Stimulated activated CD8-positive, alpha-beta memory T cell treated with anti-CD3 and anti-CD28 coated beads, Interleukin-4, amount 100 ng/mL, for 1 hour (primary cell): ENCODE measurements at places on chromosomes 4 and X.

DNA sequence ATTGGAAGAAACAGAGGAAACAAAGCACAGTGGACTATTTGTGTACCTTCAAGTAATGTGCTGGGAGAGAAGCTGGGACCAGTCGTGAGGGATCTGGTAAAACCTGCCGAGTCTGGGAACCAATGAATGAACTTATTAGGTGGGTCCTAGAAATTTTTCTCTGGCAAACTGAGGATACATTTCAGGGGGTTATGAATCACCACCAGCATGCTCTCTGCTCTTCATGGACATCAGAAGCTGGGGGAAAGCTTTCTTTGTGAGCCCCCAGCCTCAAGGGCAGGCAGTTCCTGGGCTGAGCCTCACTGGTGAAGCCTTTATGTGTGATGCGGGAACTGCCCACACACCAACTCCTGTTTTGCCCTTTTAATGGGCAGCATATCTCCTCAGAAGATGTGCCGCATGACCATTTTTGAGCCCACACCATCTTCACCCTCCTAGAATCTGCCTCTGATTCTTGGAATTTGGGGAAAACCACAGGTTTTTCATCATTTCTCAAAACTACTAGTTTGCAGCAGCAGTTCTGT lies 95.4 kb upstream of the ENPP6 start:
- DNase-seq, result no peak

DNA sequence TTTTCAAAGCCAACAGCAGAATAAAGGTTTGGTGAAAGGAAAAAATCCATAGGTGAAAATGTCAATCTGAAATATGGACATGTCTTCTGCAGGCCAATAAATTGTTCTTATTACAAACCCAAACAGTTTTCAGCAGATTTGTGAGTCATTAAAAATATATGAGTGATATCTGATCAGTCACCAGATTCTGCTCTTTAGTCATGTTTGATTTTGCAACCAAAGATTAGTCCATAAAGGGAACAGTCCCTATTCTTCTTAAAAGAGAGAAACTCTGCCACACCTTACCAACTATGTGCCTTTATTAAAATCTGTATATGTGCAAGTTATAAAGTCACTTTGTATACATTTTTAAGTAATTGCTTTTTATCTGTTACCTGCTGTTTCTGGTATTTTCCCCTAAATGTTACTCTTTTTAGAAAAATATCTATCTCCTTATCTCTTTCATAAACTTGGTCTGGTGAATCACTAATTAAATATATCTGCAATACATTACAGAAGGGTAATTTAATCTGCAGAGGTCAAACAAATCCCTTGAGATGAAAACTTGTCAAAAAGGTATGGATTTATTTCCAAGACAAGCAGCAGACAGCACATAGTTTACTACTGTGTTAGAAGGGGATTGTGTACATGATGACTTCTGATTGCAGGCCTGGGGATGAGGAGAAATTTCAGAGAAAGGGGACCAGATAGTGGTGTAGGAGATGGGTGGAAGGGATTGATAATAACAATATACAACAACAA lies 322.9 kb upstream of the NWD2 start:
- no peak for DNase-seq

DNA sequence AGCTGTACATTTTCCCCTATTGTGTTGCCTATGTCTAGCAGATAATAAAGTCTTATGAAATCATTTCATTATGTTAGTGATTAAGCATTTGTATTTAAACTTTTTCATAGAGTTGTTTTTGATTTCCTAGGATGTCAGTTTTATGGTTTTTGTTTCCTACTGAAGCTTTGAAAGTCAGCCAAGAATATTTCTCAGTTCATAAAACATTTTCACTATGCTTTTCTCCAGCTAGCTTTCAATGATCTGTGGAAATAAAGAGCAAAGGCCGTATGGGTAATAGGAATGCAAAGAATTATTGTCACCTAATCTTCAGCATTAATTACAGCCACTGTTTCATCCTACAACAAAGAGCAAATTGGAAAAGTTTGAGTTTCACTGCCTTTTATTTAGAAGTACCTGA lies 145.7 kb upstream of the NUDT6 start:
- no peak for DNase-seq

- DNase-seq, result no peak
These were observed 1.7 kb downstream of the GABRQ start for GRCh38 chrX:152639426-152639825.

DNA sequence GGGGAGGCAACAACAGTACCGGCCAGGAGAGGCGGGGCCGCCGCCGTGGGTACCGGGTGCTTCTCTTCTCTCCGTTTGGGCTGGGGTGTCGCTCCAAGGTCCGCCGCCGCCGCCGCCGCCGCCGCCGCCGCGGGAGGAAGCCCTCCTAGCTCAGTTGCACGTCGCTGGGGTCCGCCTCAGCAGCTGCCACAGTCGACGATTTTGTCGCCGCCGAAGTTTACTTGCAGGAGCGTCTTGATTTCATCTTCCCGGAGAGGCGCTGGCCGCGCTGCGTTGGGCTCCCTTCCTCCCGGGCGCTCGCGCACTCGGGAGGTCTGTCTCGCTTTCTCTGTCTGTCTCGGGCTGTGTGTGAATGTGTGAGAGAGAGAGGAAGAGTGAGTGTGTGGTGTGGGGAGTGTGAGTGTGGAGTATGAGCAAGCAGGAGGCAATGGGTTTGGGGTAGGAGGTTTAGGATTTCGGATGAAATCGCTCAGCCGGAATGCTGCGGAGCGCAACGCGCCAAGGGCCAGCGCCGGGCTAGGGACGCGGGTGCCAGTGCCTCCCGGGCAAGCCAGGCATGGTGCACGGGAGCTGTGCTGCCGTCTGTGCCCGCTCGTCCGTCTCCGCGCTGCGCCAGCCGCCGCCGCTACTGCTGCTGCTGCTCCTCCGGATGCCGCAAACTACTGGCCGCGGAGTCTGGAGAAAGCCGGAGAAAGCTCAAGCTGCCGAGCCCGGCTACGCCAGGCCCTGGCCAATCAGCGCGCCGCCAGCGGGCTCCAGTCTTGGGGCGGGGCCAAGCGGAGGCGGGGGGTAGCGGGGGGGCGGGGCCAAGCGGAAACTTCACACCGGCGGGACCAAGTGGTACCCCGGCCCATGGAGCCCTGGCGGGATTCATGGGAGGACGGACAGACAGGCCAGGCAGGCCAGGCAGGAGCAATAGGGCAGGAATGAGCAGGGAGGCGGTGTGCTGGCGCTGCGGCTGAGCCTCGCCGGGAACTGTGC lies at the start of gene PCDH19:
Gene PCDH19 (minus strand): TSS at position 664 of the 981 bp plus-strand sequence. CDS start 1,676 bp downstream, outside the sequence.
- no peak for DNase-seq

- DNase-seq, result no peak
These were observed 351.3 kb downstream of the NKX6-1 start for GRCh38 chr4:84147831-84148230.

DNA sequence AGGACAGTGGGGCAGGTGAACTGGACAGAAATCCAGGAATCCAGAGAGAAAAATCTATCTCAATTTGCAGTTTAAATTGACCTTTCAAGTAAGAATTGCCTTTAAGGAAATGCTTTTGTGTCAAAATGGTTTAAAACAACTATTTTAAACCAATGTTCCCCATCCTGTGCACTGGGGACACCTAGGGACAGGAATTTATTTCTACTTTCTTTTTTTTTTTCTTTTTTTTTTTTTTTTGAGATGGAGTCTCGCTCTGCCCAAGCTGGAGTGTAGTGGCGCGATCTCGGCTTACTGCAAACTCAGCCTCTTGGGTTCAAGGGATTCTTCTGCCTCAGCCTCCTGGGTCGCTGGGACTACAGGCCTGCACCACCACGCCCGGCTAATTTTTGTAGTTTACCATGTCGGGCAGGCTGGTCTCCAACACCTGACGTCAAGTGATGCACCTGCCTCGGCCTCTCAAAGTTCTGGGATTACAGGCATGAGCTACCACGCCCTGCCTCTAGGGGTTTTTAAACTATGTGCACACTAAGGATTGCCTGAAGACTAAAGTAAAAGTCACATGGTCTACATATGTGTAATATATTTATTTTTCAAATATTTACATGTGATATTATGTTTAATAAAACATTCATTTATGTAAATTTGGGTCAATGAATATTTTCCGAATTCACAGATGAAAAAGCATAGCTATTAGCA lies 1213.4 kb downstream of the STIM2 start:
- no peak for DNase-seq

GRCh38 chrX:154596290-154596929 lies 11.5 kb downstream of the CTAG1A start:
- DNase-seq, result no peak

GRCh38 chrX:21960569-21961541 lies 20.3 kb downstream of the SMS start:
- no peak for DNase-seq

- DNase-seq, result no peak
These were observed 1760.8 kb upstream of the PCDH10 start for GRCh38 chr4:131388277-131388676.

DNA sequence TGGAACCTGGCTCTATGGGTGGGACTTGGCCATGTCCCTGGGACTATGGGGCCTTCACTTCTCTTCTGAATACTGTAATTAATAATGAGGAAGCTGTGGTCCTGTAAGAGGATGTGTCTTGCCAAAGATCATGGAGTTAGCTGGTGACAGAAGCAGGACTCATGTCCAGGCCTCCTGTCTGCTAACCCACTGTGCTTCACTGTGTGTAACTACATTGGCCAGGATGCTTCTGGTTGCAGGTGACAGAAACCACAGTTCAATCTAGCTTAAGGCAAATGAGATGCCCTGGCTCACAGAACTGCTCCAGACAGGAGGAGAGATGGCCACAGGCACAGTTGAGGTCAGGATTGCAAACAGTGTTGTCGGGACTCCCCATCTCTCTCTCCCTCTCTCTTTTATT lies 3.1 kb downstream of the MTMR1 start:
- no peak for DNase-seq

DNA sequence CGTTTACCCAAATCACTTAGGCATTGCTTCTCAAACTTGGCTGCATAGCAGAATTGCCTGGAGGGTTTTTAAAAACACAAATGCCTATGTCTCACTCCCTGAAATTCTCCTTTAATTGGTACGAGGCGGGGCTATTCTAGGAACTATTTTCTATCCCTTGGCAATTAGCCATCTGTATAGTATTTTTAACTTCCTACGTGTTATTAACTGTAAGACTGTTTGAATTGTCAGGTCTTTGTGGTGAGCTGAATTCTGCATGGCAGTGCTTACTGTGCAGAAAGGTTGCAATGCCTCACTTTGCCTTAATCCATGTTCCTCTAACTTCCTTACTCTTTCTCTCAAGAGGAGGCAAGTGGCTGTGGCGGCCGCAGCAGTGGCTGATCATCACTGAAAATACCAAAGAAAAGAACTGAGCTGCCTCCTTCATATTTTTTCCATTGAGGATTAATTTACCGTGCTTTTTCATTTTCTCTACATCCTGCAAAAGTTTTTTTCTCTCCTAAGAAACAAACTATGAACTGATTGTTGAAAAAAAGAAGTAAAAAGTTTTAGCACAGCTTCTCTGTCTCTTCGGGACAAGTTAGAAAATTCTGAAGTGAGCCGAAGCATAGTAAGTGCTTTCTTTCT lies at the start of gene SHROOM3:
Gene SHROOM3 (plus strand): TSS at position 329 of the 627 bp plus-strand sequence. CDS start 824 bp downstream, outside the sequence.
- DNase-seq, result no peak

DNA sequence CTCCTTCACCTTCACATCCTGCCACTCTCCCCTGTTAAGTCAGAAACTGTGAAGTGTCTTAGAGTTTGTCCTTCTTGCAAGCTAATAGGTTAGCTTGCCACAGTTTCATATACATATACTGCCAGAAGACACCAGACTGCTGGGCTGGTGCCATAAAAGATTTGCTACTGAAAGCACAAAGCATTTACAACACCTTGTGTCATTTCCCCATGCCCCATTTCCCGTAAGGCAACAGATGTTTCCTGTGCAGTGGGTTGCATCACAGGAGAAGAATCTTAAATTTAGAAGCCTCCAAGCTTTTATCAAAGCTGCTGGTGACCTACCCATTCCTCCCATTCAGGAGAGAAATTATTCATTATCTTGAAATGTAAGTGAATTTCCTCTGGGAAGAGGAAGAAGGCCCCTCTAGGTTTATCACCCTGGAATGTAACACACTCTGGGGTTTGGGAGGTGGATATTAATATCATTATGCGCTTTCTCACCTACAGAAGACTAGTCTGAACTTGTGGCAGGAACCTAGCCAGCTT lies 34.5 kb upstream of the RAB33B start:
- DNase-seq, result no peak

DNA sequence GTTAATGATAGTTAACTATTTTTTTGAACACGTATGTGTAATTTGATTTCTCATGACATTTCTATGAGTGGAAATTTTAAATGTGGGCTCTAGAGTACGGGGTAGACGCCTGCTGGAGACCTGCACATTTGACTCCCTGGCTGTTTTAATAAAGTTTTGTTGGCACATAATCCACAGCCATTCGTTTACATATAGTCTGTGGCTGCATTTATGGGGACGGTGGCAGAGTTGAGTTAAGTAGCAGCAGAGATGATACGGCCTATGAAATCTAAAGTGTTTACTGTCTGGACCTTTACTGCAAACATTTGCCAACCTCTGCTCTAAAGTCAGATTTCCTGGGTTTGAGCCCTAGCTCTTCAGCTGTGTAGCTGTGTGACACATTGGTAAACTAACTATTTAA lies 118.8 kb downstream of the CHRNA9 start:
- DNase-seq, result no peak

DNA sequence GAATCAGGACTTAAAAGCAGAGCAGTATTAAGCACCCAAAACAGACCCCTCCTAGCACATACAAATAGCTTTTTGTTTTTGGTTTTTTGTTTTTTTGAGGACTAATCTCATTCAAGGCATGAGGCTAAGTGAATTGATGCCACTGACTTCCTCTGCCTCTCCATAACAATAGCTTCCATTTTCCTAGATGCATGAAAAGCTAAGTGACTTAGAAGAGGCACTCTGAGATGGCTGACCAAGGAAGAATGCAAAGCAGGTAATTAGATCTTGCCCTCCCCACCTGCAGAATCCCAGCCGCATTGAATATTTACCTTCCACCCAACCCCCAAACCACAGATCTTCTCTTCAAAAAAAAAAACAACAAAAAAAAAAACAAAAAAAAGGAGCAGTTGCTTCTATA lies 7.4 kb upstream of the KDR start:
- DNase-seq, result no peak

DNA sequence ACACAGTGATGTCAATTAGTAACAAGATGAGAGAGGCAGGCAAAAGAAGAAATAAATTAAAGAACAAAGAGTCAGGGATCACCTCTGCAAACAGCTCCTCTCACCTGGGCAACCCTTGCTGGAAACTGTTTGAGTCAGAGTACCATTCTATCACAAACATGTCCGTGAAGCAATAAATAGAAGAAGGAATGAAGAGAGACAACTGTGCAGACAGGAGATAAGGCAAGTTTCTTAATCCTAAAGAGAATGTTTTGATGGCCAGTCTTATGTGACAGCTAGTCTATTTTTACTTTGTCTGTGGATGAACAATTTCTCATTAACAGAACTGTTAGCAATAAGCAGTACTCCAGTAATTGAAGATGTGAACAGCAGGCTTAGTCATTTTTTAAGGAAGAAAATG lies 422.4 kb downstream of the DMD start:
- no peak for DNase-seq

- DNase-seq, result no peak
These were observed 127.8 kb downstream of the DDX53 start for GRCh38 chrX:23127586-23127985.

GRCh38 chr4:159111416-159111815 lies 8.5 kb downstream of the RAPGEF2 start:
- no peak for DNase-seq
